ENCODE measurements at places on chromosomes 13 and 19.

DNA sequence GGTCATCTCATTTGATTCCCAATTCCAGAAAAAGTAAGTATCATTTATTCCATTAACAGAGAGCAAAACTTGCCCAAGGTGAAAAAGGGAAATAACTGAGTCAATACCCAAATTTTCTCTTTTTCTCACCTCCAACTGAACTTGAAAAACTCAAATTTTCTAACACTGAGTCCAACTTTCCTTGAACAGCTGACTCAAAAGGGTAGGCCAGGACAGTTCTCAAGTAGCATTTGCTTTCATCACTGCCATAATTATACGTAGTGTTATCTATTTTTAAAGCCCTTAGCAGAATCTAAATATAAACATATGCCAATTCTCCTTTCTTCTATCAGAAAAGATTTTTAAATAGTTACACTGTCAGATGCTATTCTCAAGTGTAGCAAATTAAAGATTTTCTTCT is 3.5 kb downstream of the N4BP2L2 start:
- DNase-seq, result no peak

- no peak for DNase-seq
Observed at GRCh38 chr13:59991395-59991794, 172.3 kb downstream of the DIAPH3 start.

- no peak for DNase-seq
Observed at GRCh38 chr13:114313061-114313860, 1.0 kb upstream of the CHAMP1 start.

- DNase-seq, result peak; percentile 20
Observed at GRCh38 chr13:97567510-97568243, 133.7 kb downstream of the RAP2A start.

GRCh38 chr13:104408733-104409132 is 1342.5 kb upstream of the SLC10A2 start:
- DNase-seq, result no peak

DNA sequence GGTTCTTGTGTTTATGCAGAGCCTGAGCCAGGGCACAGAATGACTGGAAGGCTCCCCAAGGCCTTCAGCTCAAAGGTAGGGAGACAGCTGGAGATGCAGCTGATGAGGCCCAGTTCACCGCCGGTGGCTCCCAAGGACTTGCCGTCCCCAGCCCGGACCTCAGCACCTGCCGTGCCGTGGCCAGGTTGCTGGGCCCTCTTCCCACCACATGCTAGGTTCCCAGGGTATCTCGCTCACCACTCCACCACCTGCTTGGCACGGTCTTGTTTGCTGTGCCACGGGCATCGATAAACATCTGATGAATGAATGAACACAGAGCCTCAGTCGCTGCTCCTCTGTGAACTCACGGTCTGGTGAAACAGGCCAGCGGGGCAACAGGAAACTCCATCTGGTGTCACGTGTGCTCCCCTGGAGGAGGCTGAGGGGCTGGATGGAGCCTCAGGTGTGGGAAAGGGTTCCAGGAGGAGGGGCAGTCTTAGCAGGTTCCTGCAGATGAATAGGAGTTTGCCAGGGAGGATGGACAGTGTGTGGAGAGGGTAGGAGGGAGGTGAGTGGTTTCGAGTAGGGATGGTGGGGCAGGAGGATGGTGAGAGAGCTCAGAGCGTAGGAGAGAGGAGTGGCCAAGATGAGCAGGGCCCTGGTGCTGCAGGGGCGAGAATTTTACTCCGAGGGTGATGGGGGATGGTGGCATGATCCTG is 3.6 kb upstream of the KLK14 start:
- DNase-seq, result no peak

Data from GM12891 (cell line).